Heart left ventricle (tissue), 16 donors: ENCODE measurements at places on chromosomes 2 and 18.

DNA sequence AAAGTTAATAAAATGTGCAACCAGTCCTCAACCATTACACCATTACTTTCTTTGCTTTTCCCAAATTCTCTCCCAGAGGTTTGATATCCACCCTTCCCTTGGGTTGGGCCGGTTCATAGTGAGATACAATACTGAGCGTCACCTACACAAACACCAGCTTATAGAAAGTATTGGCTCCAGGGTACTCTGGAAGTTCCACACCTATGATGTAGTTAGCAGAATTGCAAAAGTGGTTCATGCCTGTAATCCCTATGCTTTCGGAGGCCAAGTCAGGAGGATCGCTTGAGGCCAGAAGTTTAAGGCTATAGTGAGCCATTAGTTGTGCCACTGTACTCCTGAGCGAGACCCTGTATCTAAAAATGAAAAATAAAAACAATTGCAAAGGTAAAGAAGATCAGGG is 15.3 kb upstream of the MAP4K3 start:
- no peak for DNase-seq

- peak; percentile 4 for DNase-seq
Observed at GRCh38 chr2:232336241-232336736, 42.3 kb upstream of the ALPP start.

DNA sequence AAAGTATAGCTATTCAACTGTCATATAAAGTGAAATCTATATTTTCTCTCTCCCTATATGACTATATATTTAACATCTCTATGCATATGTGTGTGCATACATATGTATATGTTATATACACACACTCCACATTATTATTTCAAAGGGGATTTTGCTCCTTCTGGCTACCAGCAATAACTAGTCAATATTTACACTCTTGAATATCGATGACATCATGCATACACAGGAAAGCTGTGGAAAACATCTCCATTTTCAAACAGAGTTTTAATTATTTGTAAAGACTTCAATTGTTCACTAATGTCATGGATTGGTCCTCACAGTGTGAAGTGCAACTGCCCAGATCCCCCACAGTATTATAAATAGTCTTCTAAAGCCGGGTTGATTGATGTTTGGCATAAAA is 195.9 kb upstream of the TCF4 start:
- DNase-seq: no peak

GRCh38 chr2:238127165-238128060 is 11.1 kb upstream of the KLHL30 start:
- no peak for DNase-seq

- DNase-seq: no peak
Observed at GRCh38 chr2:222514901-222515300, 90.6 kb downstream of the SGPP2 start.

GRCh38 chr18:32847691-32848090 is 74.9 kb upstream of the KLHL14 start:
- DNase-seq: no peak

DNA sequence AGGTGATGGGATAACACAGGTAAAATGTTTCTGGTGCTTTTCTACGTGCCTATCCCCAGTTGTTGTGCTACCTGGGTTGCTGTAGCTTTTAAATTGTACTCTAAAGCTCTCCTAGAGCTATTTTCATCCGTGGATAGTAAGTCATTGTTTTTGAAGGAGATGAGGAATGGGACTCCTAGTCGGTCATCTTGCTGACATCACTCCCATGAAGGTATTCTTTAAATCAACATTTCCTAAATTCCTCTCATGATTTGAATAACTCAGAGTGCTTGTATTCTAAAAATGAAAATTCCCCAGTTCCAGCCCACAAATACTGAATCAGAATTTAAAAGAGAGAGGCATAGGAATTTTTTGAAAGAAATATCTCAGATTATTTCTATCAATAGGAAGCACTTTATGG is 44.3 kb downstream of the CCDC148 start:
- no peak for DNase-seq

GRCh38 chr2:202510911-202511310 is 123.9 kb upstream of the FAM117B start:
- no peak for DNase-seq

DNA sequence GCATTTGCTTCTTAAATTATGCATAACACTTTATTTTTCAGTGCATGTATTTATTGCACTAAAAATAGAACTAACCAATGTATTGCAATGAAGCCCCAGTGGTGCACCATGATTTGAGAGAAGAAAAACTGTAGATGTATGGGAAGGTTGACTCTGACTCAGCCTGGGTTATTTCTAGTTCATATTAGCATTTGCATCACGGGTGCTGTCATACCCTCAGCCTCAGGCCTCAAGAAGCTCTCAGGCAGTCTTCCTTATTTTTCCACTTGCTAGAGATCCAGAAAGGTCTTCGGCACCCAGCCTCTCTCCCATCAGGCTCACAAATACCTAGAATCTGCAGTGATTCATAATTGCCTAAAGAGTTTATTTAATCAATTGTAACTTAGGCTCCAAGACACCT is 148.0 kb downstream of the DNER start:
- DNase-seq: no peak

- DNase-seq: no peak
Observed at GRCh38 chr2:37300578-37300977, 24.1 kb downstream of the PRKD3 start.

- no peak for DNase-seq
Observed at GRCh38 chr18:48334845-48335244, 74.3 kb downstream of the ZBTB7C start.

- peak; percentile 42 for DNase-seq
Observed at GRCh38 chr18:45828917-45829811, 3.7 kb downstream of the SIGLEC15 start.

DNA sequence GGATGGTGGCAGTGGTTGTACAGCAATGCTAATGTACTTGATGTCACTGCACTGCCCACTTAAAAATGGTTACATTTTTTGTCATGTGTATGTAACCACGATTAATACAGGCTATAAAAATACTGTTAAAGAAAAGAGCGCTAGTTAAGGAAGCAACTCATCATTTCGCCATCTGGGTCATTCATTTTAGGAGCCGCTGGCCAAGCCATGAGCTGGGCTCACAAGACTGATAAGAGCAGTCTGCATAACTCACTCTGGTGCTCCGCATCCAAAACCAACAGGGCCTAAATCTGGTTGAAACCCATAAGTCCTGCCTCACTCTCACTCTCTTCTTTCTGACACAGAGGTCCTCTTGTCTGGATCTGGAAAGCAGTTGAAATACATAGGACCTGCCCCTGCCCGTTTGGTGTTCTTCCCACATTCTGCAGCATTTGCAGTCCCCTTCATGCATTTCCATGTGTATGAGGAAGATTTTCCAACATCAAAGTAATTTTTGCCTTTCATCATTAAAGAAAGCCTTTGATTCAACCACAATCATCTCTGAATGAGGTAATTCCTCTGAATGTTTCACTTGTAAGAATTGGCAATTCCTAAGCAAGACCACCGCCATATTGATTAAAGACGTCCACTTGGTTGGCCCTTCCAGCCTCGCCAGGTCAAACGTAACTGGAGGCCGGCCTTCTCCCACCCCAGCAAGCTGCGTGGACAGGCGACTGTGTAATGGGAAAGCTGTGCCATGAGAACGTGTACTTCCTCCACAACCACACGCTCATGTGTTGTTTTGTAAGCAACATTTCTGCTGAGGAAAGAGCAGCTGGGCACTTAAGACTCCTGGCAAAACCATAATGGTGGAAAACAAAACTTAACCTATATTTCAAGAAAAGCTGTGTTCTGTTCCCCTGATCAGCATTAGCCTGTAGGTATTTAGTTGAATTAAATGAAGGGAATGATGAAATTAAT is 112.2 kb downstream of the VAPA start:
- DNase-seq: peak; percentile 46

- DNase-seq: peak; percentile 10
Observed at GRCh38 chr2:184765112-184765895, 167.0 kb downstream of the ZNF804A start.

- DNase-seq: no peak
Observed at GRCh38 chr2:126649101-126649500, 6.9 kb upstream of the GYPC start.

DNA sequence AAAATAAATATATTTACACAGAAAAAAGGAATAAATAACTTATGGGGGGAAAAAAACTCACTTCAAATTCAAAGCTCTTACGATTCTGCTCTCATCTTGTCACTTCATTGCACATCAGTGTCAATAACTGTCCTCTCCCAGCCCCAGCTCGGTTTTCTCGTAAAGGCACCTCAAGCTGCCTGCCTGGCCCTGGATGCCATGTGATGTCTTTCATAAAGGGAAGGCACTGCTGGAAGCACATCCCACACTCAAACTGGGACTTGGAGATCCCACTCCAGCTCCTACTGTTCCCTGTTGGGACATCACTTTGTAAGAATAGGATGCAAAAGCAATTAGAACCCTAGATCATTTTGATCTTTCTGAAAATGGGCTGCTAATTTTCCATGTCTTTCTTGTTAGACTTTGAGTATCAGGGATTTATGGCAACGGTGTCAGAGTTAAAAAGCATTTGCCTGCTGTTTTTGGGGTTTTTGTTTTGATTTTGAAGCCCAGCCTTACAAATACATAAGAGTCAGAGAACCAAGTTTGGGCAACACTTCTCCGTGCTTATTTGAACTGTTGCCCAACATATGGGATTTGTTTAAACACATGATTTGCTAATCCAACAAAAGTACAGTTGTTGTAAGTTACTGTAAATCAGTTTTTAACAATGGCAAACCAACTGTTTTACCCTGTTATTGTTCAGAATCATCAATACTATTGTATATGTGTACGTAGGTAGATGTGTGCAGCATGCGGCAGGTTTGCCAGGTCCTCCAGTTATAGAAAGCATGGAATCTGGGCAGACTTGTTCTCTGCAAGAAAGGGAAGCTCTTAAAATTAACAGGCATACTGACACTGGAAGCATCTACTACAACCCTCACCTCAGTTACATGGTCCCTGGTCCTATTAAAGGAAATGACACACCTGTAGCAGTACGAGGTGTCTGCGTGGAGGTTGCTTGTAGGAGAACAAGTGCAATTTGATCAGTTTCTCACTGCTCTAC is 20.6 kb downstream of the SERTAD2 start:
- DNase-seq: no peak

DNA sequence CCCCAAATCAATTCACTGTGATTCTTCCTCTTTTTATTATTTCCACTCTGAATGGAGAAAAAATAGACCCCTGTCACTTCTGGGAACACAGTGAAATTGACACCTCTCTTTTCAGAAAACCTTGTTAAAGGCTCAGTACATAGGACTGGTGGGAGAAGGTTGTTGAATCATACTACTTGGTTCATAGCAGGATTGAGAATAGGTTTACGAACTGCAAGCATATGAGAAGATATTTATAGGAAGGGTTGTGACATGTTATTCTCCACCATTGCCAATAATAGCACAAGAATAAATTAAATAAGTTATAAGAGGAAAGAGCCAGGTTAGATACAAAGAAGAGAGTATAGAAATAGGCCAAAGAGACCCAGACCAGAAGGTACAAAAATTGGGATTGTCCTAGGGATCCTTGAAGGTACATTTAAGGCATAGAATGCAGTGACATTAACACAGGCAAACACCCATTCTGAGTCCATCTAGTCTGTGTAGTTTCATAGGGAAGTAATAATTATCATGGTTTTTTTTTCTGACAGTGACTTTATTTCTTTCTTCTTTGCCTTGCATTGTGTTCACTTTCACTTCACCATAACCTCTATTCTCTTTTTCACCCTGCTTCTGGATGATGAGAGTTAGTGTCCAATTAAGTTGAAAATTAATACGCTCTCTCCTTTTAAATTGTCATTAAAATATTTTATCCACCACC is 21.8 kb upstream of the SERPINE2 start:
- DNase-seq: no peak

- DNase-seq: no peak
Observed at GRCh38 chr2:85704800-85705679, 10.9 kb downstream of the GNLY start.
